CD4-positive, alpha-beta T cell treated with Interleukin-4 for 4 hours (primary cell): ENCODE measurements at places on chromosomes 2 and 18.

GRCh38 chr2:73856214-73856613 is 27.5 kb downstream of the STAMBP start:
- DNase-seq = no peak

- peak; percentile 5 for DNase-seq
Measured at GRCh38 chr18:12946549-12947284, 1.1 kb upstream of the SEH1L start.

DNA sequence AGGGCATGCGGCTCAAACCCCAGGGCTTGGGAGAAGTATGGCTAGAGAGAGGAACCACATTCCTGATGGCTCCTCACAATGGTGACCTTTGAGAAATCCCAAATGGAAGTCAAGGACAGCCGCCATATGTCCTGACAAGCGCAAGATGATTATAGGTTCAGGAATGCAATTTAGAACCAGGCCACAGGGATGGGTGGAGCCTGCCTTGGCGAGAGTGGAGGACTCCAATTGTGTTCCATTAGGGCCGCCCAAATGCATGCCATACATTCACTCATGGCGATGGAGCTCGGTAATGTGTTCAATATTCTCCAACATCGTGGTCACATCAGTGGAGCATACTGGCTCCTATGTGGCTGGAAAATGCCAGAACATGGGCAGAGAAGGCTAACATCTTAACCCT is 662.9 kb upstream of the ID2 start:
- DNase-seq = no peak

GRCh38 chr18:74905247-74905646 is 303.7 kb downstream of the PTGR3 start:
- no peak for DNase-seq

- DNase-seq = no peak
Measured at GRCh38 chr2:60516383-60516811, 37.1 kb downstream of the BCL11A start.

GRCh38 chr2:231318954-231319353 is 76.6 kb upstream of the B3GNT7 start:
- no peak for DNase-seq
